ENCODE measurements at places on chromosomes 3 and 15. TPM values are rescaled to one million over a fixed set of nuclear protein-coding genes. Genes with fewer than 3 reads are reported as not detected.

- no peak overlapping the region for H3K4me3 ChIP-seq
- no peaks in the 10 kb centered on the region for H3K36me3 ChIP-seq
- no peak overlapping the region for H3K27ac ChIP-seq
- no peaks in the 10 kb centered on the region for H3K4me1 ChIP-seq
These were observed 11.0 kb downstream of the TNFAIP8L3 start for GRCh38 chr15:51083641-51084166.

- H3K27me3 ChIP-seq = no peaks in the 10 kb centered on the region
- no peaks in the 10 kb centered on the region for H3K36me3 ChIP-seq
- H3K4me3 ChIP-seq = no peak overlapping the region
- no peak overlapping the region for H3K27ac ChIP-seq
- peak; percentile 49 for DNase-seq
These were observed 260.3 kb upstream of the TPM1 start for GRCh38 chr15:62782071-62782841.

GRCh38 chr3:39733804-39734203, 75.6 kb upstream of the MYRIP start:
- no peaks in the 10 kb centered on the region for H3K27me3 ChIP-seq
- no peak for DNase-seq
- no peaks in the 10 kb centered on the region for H3K4me1 ChIP-seq
- H3K36me3 ChIP-seq = no peaks in the 10 kb centered on the region

DNA sequence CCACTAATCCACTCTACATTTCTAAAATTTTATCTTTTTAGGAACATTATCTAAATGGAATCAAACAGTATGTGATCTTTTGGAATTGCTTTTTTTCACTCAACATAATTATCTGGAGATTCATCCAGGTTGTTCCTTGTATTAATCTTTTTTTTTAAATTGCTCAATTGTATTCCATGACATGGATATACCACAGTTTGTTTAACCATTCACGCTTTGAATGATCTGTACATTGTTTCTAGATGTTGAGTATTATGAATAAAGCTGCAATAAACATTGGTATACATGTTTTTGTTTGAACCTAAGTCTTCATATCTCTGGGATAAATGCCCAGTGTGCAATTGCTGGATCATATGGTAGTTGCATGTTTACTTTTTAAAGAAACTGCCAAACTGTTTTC, 5.5 kb downstream of the CTDSPL start:
- H3K4me3 ChIP-seq = no peak overlapping the region
- H3K27me3 ChIP-seq = peaks cover 8% of the 10 kb centered on the region
- no peaks in the 10 kb centered on the region for H3K36me3 ChIP-seq
- DNase-seq = no peak

GRCh38 chr3:154616298-154616697, 186.3 kb upstream of the GPR149 start:
- H3K27ac ChIP-seq = no peak overlapping the region
- no peak overlapping the region for H3K4me3 ChIP-seq
- DNase-seq = no peak
- H3K27me3 ChIP-seq = no peaks in the 10 kb centered on the region
- no peaks in the 10 kb centered on the region for H3K4me1 ChIP-seq

DNA sequence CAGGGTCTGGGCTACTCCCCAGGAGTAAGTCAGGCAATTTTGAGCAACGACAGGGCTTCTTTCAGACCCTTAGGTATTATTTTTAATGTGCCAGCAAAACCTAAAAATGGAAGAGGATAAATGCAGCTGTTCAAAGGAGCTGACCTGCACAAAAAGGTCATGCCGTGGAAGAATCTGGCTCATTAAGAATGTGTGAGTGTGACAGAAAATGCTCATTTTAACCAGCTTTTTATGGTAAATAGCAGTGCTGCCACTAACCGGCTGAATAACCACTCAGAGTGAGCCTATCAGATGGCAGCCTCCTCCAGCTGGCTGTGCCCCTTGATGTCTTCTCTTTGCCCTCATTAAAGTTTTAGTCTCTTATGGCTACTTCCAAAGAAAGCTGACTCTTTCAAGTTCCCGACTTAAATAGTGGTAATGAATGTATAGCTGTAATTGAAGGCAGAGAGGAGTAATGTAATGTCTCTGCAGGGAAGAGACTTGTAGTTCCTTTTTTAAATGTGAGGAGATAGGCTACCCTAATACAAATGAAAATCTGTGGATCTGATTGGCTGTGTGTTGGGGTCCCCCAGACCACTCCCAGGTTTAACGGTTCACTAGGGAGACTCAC, 9.5 kb upstream of the FSTL1 start:
- DNase-seq = no peak
- no peak overlapping the region for H3K4me3 ChIP-seq

Gene GP9
- polyA plus RNA-seq = 2.7 TPM
